Peyer's patch (tissue), 4 donors: ENCODE measurements at places on chromosomes 12 and 14. TPM values are rescaled to one million over a fixed set of nuclear protein-coding genes. Genes with fewer than 3 reads are reported as not detected.
A peak's percentile ranks its signal among the peaks of the same experiment; 100 is the strongest.

- no peaks in the 10 kb centered on the region for H3K4me1 ChIP-seq
- no peak for DNase-seq
- H3K27me3 ChIP-seq, result no peaks in the 10 kb centered on the region
- no peaks in the 10 kb centered on the region for H3K36me3 ChIP-seq
These were observed 19.2 kb downstream of the OAS2 start for GRCh38 chr12:112997506-112997905.

DNA sequence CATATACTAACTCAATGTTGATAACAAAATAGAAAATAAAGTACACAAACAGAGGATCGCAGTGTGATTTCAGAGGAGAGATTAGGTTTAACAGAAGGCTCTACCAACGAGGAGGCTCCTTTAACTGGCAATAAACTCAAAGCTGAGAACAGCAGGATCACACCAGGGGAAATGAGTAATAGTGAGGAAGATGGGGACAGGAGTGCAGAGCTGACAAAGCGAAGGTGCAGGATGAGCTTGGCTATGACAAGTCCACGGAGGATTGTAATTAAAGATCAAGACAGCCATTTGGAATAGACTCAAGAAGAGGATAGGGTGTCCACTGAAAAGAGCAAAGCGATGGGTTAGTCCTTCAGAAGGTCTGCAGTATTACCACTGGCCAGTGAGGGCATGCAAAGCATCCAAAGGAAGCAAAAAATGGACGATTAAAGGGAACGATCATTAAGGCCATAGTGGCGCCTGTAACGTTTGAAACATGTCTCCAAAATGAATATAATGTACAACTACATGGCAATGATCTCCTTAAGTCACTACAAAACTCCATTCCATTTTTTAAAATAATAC, 85.3 kb downstream of the GRIN2B start:
- H3K4me3 ChIP-seq, result no peak overlapping the region
- H3K36me3 ChIP-seq, result no peaks in the 10 kb centered on the region
- DNase-seq, result no peak
- no peaks in the 10 kb centered on the region for H3K27me3 ChIP-seq
- H3K27ac ChIP-seq, result no peak overlapping the region

DNA sequence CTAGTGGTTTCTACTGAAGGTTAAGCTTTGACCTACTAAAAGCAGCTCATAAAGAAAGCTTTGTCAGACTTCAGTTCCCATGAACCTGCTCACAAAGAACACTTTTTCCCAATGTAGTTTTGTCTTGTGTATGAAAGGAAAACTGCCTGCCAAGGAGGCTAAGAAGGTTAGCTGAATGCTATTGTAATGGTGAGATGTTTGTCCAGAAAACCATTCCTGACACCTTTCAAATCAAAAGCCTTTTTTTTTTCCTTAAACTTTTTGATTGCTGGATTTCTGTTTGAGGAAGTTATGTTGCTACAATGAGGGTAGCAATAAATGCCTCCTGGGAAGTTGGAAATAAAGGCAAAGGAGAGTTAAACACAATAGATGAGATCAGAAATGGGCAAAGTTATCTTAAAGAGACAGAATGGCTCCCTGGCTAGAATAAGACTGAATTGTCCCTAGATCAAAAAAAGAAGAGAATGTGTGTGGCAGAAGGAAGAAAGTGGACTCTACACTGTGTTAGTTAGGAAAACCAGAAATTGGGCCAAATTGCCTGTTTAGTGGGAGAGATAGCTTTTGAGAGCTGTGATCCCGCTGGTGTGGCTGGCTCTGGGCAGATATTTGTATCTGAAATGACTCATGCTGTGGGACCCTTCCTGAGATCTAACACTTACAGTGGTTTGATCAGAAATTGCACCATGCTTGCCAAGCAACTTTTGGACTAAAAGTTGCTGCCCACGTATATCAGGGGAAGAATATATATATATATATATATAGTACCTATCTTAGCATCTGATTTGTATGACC, 27.5 kb downstream of the TECPR2 start:
- H3K27ac ChIP-seq, result no peak overlapping the region
- DNase-seq, result no peak
- no peaks in the 10 kb centered on the region for H3K36me3 ChIP-seq
- H3K27me3 ChIP-seq, result no peaks in the 10 kb centered on the region
- no peaks in the 10 kb centered on the region for H3K4me1 ChIP-seq

- no peaks in the 10 kb centered on the region for H3K4me1 ChIP-seq
- H3K4me3 ChIP-seq, result no peak overlapping the region
- H3K27ac ChIP-seq, result no peak overlapping the region
These were observed 14.2 kb downstream of the BLTP3B start for GRCh38 chr12:100128512-100128908.

SAV1 gene
- total RNA-seq, result 18.3 TPM

- no peaks in the 10 kb centered on the region for H3K27me3 ChIP-seq
- DNase-seq, result no peak
- no peak overlapping the region for H3K27ac ChIP-seq
- no peak overlapping the region for H3K4me3 ChIP-seq
These were observed 53.8 kb downstream of the GXYLT1 start for GRCh38 chr12:42090899-42091298.

DNA sequence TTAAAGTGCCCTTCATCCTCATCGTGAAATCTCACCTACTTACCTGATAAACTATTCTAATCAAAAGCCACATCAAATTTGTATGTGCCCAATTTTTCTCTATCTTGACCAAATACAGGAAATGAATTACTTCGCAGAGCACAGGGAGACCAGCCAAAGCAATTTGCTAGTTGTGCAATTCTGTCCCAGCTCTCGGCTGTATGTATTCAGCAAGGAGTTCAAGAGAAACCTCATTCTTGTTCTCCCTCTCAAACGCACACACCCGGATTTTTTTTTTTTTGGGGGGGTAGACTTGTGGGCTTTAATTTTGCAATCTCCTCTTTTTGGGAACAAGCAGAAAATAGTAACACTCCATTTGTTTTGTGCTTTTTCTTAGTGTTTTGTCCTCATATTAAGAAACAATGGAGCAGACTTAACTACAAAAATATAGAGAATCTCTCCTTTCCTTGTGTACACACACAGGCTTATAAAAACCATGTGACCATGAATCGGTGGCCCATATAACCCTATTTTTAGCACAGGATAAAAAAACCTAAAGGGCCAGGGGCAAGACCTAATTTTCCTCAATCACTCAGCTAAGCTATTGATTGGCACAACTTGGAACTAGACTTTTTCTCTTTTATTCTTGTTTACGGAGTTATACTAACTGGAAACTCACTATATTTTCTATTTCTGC, 64.2 kb downstream of the MBIP start:
- DNase-seq, result no peak
- H3K4me3 ChIP-seq, result no peak overlapping the region
- H3K27ac ChIP-seq, result no peak overlapping the region
- no peaks in the 10 kb centered on the region for H3K4me1 ChIP-seq
- H3K36me3 ChIP-seq, result no peaks in the 10 kb centered on the region

RNU4-1 gene
- under 0.01 TPM for total RNA-seq

DNA sequence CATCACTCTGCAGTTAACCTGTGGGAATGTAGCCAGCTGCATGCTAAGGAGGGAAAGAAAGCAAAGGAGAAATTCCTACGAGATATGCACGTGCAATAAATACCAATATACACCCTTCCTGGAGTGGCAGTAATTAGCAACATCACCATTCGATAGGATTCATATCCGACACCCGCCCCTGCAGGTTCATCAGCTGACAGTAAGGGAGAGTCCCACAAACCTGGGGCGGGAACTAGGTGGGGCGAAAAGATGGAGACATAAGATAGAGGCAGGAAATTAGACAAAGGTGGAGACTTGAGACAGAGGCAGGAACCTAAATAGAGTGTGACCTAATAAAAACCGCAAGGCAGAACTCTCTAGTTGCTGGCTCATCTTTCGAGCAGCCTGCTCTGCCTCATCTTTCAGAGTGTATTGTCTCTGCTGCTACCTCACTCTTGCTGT, 51.6 kb downstream of the PLEKHG3 start:
- H3K4me1 ChIP-seq, result no peaks in the 10 kb centered on the region
- no peaks in the 10 kb centered on the region for H3K36me3 ChIP-seq
- H3K27ac ChIP-seq, result peak overlapping the region; percentile 15
- H3K27me3 ChIP-seq, result no peaks in the 10 kb centered on the region
- DNase-seq, result peak; percentile 74

GRCh38 chr12:56362130-56363059, at the start of gene APOF:
TSS of gene APOF (minus strand) at chr12:56362857. CDS start at chr12:56362745, 112 bp downstream.
- H3K4me1 ChIP-seq, result peaks cover 17% of the 10 kb centered on the region
- peak within 1 kb of the TSS; percentile 78 for H3K4me3 ChIP-seq
- no peaks in the 10 kb centered on the region for H3K36me3 ChIP-seq

- no peak overlapping the region for H3K4me3 ChIP-seq
- no peaks in the 10 kb centered on the region for H3K27me3 ChIP-seq
- H3K4me1 ChIP-seq, result no peaks in the 10 kb centered on the region
These were observed 58.1 kb upstream of the PCED1B start for GRCh38 chr12:47021298-47021697.

GRCh38 chr14:79549515-79549914, 661.8 kb downstream of the DIO2 start:
- no peaks in the 10 kb centered on the region for H3K36me3 ChIP-seq
- H3K4me3 ChIP-seq, result no peak overlapping the region
- no peak for DNase-seq
- no peaks in the 10 kb centered on the region for H3K27me3 ChIP-seq
- no peak overlapping the region for H3K27ac ChIP-seq
- H3K4me1 ChIP-seq, result no peaks in the 10 kb centered on the region

DNA sequence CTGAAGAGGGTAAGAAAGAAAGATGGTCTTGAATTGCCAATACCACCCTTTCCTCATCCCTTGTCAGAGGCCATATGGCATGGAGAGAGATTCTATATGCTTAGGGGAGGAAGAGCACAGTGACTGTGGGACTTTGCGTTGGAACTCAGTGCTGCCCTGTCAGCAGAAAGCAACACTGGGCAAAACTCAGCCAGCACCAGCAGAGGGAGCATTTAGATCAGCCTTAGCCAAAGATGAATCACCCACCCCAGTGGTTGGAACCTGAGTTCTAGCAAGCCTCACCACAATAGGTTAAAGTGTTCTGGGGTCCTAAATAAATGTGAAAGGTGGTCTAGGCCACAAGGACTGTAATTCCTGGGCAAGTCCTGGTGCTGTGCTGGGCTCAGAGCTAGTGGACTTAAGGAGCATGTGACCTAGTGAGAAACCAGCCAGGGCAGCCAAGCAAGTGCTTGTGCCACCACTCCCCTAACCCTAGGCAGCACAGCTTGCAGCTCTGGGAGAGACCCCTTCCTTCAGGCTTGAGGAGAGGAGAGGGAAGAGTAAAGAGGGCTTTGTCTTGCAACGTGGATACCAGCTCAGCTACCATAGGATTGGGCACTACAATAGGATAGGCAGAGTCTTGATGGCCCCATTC, 11.4 kb upstream of the BCAT1 start:
- H3K4me3 ChIP-seq, result no peak overlapping the region
- no peaks in the 10 kb centered on the region for H3K4me1 ChIP-seq
- no peaks in the 10 kb centered on the region for H3K27me3 ChIP-seq
- no peaks in the 10 kb centered on the region for H3K36me3 ChIP-seq
- no peak overlapping the region for H3K27ac ChIP-seq

GPRC5D gene
- total RNA-seq, result not detected

DNA sequence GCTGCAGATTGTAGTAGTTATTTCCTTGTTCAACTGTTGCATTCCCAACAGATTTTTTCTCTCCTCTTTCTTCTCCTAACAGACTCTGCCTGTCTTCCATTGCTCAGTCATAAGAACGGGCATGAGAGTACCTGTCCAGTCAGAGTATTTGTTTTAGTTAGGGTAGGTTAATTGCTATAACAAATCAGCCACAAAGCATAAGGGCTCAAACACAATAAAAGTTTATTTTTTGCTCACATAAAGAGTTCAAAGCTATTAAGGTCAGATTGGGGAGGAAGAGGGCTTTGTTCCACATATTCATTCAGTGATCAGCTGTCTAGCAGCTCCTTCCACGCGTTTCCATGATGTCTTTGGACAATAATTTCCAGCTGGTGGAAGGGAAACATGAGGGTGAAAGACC, 92.8 kb upstream of the PLXNC1 start:
- H3K27me3 ChIP-seq, result no peaks in the 10 kb centered on the region
- H3K4me1 ChIP-seq, result no peaks in the 10 kb centered on the region
- H3K36me3 ChIP-seq, result no peaks in the 10 kb centered on the region
- no peak overlapping the region for H3K4me3 ChIP-seq

DNA sequence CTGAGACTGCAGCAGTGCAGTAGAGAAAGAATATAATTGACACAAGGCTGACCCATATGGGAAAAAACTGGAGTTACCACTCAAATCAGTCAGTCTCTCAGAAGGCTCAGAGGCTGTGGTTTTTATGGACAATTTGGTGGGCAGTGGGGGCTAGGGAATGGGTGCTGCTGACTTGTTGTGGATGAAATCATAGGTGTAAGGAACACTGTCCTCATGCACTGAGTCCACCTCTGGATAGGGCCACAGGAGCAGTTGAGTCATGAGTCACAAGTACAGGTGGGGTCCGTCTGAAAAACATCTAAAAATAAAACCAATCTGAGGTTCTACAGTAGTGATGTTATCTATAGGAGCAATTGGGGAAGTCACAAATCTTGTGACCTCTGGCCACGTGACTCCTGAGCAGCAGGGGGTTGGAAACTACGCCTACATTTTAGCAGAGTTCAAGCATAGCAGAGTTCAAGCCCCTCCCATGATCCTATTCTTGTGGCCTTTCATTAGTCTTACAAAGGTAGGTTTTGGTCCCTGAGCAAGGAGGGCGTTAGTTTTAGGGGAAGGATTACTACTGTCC, 18.1 kb upstream of the SGPP1 start:
- H3K27me3 ChIP-seq, result no peaks in the 10 kb centered on the region
- no peaks in the 10 kb centered on the region for H3K4me1 ChIP-seq
- DNase-seq, result peak; percentile 88
- no peaks in the 10 kb centered on the region for H3K36me3 ChIP-seq

- H3K27ac ChIP-seq, result no peak overlapping the region
- H3K27me3 ChIP-seq, result no peaks in the 10 kb centered on the region
- peaks cover 16% of the 10 kb centered on the region for H3K36me3 ChIP-seq
These were observed 123.4 kb downstream of the CCDC91 start for GRCh38 chr12:28313631-28314030.

DNA sequence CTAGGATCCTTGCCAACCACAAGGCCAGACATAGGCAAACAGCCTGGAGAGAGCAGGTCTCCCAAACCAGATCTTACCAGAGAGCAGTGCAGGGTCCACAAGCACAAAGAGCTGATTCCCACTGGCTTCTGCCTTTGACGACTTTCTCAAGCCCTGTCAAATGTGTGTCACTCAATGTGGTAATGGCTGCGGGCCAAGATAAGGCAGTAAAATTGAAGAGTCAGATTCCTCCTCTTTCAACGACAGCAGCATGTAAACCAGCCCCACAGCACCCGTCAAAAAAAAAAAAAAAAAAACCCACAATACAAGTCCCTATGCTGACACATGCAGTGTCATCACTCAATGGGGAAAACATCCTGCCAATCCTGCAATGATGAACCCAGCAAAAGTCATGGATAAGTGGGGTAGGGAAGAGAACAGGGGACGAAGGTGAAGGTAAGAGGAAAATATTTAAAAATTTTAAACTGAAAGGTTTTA, at the start of gene STON2:
Gene STON2 (minus strand): TSS at position 123 of the 477 bp plus-strand sequence. CDS start 1,942 bp downstream, outside the sequence.
- H3K27me3 ChIP-seq, result no peaks in the 10 kb centered on the region
- H3K36me3 ChIP-seq, result no peaks in the 10 kb centered on the region
- no peak within 1 kb of the TSS for H3K27ac ChIP-seq

TCTN2 gene
- total RNA-seq, result 4.3 TPM
